ENCODE measurements at places on chromosomes 7 and 10.

DNA sequence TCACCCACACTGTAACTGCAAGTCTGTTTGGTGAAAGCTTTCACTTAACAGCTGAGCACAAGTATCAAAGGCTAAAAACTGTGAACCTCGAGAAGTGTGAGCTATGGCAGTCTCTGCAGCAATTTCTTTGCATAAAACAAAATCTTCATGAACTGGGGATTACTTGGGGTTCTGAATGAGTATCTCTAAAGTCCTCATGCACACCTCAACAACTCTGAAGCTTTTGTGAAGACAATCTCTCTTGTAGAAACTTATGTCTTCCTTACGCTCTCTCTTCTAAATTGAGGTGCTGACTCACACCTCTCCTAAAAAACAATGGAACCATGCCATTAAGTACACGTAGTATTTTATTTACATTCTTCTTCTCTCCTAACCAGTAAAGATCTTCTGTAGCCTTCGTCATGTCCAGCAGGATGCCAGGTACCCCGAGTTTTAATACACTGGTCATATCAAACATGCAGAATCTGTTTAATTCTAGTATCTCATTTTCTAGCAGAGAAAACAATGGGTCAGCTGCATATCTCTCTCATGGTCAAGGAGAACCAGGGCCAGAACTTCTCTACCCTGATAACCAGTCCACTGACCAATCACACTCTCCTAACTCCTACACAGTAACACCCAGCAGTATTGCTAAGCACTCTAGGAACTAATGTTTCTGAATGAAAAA lies 76.9 kb downstream of the UBE2H start:
- no peak for DNase-seq

- no peak for DNase-seq
These were observed 25.1 kb downstream of the VSTM4 start for GRCh38 chr10:49090189-49090575.

- no peak for DNase-seq
These were observed 18.1 kb upstream of the NRP1 start for GRCh38 chr10:33352615-33353014.

GRCh38 chr7:136078630-136079029 lies 101.5 kb upstream of the MTPN start:
- DNase-seq, result no peak

DNA sequence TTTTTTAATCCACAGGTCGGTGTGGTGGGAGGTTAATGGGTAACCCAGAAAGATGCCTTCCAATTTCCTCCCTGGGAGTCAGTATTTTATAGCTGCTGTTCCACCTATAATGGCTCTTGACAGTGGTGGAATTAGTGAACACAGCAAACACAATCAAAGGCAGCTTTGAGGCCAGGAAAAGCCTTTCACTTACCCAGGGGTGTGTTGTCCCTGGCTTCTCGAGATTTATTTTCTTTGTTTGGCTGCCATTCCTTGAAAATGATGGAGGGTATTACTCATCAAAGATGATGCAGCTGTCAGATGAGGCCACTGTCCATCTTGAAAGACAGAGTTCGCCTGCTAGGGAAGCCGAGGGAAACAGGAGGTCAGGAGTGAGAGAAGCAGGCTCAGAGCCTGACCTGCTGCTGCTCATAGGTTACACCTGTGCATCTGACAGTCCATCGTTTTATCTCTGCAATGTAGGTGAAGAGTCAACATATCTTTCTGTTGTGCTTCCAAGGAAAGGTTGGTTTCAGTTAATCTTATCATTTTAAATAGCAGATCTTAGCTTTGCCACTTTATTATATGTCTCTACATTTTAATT lies 221.6 kb downstream of the XPNPEP1 start:
- DNase-seq, result no peak
